ENCODE measurements at places on chromosomes 1 and 21.
A peak's percentile ranks its signal among the peaks of the same experiment; 100 is the strongest.

DNA sequence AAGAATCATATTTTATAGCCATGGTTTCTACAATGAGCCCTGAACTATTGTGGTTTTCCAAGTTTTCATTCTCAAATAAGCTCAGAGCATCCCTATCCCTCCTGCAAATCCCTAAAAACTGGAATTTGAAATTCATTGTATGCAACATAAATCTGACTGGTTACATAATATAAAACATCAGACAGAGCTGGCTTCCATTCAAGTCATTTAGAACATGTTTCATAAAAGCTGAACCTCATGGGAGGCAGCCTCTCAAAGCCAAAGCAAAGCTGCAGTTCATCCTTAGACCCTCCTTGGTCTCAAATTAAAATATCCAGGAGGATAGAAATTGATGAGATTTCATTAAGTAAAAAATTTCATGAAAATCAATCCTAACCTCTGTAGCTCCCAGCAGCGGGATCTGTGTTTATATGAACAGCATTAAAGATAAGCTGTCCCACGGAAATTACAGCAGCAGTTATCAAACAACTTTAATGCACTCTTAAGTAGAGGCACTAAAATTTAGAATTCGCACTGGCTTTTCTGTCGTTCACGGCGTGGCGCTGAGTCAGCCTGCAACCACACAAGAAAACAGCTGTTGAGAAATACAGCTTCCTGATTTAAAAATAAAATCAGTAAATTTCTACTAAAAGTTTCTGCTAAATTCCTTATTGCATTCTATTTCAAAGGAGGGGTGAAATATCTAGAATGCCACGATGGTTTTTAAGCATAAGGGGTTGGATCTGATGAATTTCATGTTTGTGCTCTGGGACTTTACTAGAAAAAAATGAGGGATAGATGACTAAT is 99.9 kb upstream of the TIAM1 start:
- no peak for DNase-seq

DNA sequence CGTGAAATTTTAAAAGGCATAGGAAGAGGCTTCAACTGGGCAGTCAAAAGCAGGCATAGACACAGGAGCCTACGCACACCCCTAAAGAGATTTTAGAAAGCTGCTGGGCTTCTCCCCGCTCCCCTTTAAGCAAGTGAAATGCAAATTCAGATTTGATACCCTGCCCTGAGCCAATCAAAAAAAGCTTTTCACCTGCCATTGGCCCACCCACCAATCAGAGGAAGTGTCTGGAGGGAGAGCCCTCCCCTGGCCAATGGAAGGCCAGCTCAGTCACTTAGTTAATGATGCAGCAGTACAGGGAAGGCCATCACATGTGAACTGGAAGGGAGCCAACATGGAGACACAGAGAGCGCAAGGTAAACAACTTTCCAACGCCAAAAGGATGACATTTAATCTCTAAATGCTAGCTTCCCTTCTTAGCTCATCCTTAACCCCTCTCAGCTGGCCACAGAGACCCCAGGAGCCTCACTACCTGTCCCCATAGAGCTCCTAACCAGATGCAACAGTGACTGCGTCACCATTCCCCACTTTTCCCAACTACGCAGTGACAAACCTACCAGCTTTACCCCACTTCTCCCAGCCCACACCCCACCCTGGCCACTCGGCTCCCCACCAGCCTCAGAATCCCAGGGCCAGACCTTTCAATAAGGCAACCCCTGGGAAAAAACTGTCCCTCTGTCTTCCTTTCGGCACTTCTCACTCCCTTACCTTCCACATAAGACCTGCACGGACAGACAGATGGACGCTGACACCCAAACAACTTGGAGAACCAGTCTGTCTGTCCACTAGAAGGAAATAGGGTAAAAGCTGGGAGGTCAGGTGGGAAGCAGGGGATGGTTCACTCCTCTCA is 71.0 kb downstream of the CD46 start:
- no peak for DNase-seq

DNA sequence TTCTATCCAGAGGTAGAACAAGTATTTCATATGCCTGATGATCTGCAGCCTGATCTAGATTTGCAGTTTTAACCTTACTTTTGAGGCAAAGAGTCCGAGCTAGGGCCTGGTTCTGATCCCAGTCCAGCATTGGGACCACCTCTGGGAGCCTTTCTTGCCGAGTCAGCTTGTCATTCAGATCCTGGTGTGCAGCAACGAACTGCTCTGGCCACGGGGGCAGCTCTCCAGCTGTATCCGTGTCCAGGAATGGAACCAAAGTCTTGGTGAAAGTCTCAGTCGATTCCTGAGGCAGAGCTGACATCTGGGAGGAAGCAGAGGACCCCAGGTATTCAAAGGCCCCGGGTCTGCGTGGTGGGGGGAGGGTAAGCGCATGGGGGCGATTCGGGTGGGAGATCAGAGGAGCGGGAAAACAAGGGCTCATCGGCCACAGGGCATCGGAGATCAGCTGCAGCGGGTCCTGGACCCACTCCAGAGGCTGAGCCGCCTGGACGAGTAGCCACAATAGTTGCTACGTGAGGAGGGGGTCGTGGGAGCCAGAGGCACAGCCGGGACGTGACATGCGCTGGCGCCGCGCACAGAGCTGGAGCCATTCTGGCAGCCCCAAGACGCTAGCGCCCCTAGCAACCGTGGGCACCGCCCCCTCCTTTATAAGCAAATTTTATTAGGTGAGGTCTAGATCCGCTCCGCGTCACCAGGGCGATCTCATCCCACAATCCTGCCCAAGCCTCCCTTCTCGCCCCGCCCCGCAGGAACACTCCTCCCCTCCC is 32.4 kb upstream of the BSDC1 start:
- DNase-seq: no peak

DNA sequence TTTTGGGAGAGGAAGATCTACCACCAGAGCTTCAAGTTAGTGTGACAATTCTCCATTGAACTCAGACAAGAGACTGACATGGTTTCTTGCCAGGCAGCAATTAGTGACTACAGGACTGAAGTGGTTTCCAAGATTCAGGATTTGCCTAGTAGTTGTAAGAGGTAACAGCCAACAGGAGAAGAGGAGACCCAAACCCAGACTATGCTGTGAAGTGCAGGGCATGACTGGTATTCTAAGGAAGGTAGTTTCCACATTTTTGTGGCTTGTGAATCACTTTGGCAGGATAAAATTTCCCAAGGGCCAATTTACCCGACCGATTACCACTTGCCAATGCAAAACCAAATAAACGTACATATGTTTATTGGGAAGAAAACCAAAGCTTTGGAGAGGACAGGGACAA is 14.7 kb upstream of the RAP1A start:
- peak; percentile 58 for DNase-seq

DNA sequence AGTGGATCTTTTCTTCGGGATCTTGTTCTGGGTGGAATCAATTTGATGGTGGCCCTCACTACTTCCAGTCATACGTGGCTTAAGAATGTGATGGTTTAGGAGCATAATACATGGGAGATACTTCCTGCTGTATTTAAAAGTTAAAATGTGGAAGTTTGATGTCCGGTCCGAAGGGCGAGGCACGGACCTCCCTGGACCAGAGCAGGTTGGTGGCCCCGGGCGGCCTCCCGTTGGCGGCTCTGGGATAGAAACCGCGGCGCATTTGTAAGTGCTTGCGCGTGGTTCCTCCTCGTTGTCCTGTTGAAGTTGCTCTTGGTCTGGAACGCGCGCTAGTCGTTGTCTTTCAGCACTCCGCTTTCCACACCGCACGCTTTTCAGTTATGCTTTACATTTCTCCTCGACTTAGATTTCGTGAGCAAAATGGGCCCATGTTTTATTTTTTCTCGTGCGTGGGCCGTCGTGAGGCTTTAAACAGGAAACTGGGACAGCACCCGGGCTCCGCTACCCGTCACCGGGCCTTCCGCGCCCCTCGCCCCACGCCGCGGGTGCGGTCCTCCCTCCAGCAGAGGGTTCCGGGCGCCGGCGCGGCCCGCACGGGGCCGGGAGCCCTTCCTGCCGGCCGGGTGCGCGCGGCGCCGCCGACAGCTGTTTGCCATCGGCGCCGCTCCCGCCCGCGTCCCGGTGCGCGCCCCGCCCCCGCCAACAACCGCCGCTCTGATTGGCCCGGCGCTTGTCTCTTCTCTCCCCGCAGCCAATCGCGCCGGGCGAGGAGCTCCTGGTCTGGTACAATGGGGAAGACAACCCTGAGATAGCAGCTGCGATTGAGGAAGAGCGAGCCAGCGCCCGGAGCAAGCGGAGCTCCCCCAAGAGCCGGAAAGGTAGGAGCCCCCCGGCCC is 48.9 kb downstream of the PRDM2 start:
- peak; percentile 64 for DNase-seq

- no peak for DNase-seq
These were observed 2.6 kb downstream of the MRPS6 start for GRCh38 chr21:34075760-34076660.

- no peak for DNase-seq
These were observed 21.3 kb downstream of the MRPL37 start for GRCh38 chr1:54221113-54221834.

GRCh38 chr1:43286115-43286514 is 734 bp upstream of the C1orf210 start:
- DNase-seq: no peak

- no peak for DNase-seq
These were observed 6.5 kb downstream of the CAPN2 start for GRCh38 chr1:223718850-223719249.

DNA sequence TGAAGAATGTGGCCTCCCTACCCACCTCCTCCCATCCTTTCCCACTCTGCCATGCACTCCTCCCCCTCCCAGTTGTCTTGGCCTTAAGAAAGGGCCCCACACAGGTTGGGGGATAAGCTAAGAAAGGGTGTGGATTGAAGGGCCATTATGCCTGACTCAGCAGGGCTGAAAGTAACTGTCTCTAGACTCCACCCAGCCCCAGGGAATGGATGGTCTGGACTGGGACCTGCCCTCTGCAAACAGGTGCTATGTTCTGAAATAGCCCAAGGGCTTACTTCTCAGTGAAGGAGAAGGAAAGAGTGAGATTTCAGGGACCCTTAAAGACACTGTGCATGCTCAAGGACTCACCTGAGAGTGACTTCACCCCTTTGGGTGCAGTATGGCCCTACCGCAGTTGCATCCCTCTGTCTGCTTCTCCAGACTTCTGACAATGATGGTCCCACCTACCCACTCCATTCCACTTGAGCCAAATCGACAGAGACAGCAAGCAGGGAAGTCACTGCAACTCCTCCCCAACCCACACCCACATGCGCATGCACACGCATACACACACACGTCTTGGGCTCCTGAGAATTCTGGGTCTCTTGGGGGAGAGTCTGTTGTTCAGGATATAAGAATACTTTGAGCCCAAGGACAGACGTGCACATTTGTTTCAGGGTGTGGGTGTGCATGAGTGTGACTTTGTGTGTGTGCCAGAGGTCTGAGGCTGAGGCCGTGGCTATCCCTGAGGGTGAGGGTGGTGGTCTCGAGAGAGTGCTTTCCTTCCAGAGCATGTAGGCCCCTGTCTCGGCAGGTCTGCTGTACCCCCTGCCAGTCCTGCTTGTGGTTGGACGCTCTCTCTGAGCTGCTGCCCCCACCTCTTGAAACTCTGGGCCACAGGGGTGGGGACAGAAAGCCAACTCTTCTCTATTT is 231.9 kb downstream of the PTPRU start:
- DNase-seq: no peak

GRCh38 chr21:36701756-36702621 is 3.1 kb downstream of the SIM2 start:
- no peak for DNase-seq

- DNase-seq: no peak
These were observed 91.7 kb downstream of the NAV1 start for GRCh38 chr1:201630582-201630981.

DNA sequence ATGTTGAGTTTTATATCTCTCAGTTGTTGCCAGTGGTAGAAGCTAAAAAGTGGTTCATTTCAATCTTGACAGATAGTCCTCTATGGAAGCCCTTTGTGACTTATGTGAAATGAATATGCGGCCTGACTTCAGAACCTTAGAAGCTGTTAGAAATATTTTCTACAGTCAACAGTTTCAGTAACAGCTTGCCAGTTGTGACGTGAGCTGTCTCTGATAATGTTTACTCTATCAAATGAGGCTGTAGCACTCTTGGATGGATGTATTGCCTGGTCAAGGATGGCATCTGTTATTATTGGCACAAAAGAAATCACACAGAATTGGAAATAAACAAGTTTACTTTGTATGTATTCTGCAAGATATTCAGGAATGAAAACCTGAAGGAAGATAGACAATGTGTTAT is 31.9 kb downstream of the SNX7 start:
- no peak for DNase-seq

DNA sequence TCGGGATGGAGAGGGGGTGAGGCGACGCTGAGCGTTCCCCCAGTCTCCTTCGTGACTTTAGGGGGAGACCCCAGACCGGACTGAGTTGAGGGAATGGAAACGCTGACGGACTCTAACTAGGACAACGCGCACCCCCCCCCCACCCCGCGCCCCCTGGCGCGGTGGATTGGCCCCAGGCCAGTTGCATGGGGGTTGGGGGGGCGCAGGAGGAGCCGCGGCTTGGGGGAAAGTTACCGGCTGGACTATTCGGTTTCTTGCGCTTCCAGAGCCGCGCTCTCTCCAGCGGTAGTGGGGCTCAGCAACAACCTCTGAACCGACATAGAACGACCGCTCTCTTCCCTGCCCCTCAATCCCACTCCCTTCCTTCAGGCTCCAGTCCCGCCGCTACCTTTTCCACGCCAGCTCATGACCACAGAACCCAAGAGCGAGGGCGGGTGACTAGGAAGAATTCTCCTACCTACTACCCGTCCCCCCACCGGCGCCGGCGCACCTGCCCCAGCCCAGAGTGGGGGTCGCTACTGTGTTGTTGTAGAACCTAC is 694 bp downstream of the ZBTB7B start:
- no peak for DNase-seq

GRCh38 chr21:34973685-34974084 is 75.4 kb downstream of the RUNX1 start:
- no peak for DNase-seq

- DNase-seq: no peak
These were observed 95.0 kb upstream of the C1orf105 start for GRCh38 chr1:172325531-172325930.

DNA sequence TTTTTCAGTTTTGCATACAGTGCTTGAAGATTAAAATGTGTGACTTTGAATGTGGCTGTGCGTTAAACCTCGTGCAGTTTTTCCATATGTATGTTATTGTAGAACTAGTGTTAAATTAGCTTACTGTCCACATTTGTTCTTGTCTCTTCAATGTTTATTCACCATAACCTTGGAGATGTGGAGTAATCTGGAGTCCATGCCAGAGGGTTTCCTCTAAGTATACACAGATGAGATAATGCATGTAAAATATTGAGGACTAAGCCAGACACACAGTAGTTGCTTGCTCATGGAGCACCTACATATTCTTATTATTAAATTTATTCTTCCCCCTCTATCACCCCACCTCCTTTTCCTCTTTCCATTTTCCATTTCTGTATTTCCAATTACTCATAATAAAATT is 7.7 kb upstream of the GIPC2 start:
- DNase-seq: no peak
